ENCODE measurements at places on chromosomes 6 and 20. TPM values are rescaled to one million over a fixed set of nuclear protein-coding genes. Genes with fewer than 3 reads are reported as not detected.

Gene TMEM63B
- polyA plus RNA-seq: 37.9 TPM

DNA sequence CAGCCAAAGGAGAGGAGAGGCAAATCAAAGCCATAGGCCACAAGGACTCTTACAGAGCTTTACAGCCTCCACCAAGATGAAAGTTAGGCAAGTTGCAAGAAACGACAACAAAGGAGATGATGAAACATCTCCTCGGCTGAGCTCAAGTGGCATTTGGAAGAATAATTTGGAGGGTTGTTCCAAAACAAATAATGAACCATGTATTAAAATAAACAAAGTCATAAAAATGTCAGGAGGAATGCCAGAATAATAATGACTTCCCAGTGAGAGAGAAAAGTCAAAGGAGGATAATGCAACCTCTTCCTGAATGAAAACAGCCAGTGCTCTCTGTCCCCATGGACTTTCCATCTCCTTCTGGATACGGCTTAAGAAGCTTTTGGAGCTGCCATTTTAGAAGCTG is 371.4 kb upstream of the ID4 start:
- no peak for DNase-seq

- DNase-seq: no peak
Measured at GRCh38 chr6:143966312-143966711, 41.7 kb downstream of the PLAGL1 start.

- DNase-seq: peak; percentile 22
Measured at GRCh38 chr20:3930265-3931206, 41.3 kb downstream of the PANK2 start.

Gene SLC16A10
- 27.0 TPM for polyA plus RNA-seq
